ENCODE measurements at places on chromosomes 16 and 17.

GRCh38 chr16:48014349-48015135 is 141.3 kb downstream of the ABCC12 start:
- peak; percentile 72 for DNase-seq

DNA sequence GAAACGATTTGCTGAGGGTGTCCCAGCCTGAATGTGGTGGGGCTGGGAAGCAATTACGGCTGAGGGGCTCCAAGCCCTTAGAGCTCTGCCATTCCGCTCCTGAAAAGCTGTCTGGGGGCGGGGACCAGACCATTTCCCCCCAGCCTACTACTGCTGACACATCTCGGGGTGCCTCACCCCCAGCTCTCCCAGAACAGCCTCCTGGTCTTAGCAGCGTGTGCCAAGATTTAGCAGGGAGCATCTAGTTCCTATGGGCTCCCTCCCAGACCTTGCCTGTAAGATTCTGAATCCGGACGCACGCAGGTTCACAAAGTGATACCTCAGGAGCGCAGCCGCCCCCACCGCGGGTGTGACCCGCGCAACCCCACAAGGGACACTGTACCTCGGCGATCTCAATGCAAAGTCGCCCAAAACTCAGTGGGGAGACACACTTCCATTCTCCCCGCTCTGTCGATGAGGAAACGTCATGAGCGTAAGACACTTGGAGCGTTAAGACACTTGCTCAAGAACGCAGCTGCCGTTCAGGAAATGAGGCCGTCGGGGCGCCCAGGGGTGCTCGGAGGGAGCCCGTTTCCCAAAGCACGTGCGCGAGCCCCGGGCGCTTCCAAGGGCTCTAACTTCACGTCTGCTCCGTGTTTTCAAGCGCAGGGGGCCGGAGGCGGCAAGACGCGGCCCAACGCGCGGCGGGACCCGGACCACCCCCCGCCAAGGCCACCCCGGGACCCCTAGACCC is 629 bp downstream of the GEMIN4 start:
- DNase-seq: peak; percentile 34

DNA sequence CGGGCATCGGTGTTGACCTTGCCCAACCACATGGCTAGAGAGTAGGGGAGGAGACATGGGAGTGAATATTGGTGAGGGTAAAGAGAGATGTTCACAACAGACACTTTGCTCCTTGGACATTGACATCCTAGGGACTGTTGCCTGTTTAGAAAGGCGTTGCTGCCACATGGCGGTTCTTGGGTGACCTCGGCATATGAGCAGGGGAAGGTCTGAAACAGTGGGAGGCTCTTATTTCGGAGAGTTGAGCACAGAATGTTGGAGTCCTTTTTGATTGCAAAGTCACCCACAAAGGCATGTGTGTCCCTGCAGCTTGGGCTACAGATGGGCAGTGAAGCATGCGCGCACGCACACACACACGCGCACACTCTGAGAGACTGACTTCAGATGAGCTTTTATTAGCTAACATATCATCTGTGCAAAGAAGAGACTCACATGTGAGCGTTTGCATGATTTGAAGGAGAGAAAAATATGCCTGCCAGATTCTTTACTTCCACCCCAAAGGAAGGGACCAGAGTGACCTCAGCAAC is 104.4 kb downstream of the SHISA9 start:
- no peak for DNase-seq

DNA sequence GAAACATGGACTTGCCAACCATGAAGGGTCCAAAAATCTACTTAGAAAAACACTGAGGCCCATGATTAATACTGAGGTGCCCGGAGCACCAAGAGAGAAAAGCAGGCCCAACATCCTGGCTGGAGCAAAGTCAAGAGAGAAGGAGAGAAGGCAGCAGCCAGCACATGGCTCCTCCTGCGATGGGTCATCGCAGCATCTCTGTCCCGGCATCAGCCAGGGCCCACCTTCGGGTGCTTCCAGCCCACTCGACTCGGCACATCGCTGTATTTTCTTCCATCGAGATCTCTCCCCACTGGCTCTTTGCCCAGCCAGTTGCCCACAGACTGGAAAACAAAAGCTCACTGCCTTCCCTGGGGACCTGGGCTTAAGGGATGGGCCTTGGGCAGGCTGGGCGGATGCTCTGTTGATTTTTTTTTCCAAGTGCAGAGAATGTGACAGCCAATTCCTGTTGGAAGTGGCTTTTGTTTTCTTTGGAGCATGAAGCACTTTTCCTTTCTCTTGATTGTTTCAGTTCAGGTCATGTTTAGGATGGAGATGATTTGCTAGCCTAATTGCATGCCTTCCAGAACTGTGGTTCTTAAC is 58.1 kb downstream of the CYB5B start:
- DNase-seq: peak; percentile 79

- DNase-seq: no peak
Observed at GRCh38 chr16:62712566-62712965, 676.3 kb upstream of the CDH8 start.

GRCh38 chr17:12415031-12415430 is 250.7 kb upstream of the MYOCD start:
- peak; percentile 80 for DNase-seq

DNA sequence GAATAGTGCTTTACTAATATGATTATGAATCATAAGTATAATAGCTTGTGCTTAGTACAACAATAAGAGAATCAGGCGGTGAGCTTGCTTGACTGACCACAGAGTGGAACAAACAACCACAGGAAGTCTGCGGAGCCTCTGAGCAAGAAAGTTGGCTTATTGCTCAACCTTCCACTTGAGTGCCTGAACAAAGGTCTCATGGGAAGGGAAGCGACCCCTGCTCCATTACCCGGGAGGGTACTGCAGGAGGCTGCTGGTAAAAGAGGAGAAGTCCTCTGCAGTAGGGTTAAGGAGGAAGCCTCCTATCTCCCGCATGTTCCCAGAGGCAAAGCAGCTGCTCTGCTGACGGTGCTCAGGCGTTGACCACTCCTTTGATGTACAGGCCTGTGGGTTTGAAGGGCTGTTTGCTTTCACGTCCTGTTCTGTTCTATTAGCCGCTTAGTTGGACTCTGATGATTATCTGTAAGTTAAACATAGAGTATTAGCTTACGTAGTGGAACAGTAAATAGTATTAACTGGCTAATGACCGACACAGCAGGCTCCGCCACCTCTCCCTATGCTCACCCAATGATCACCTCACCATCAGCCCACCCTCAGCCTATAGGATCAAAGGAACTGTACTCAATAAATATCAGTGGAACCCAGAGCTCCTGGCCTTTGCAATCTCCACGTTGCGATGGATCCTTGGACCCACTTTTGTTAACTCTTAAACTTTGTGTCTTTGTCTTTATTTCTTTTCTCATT is 17.5 kb downstream of the ALOX15B start:
- peak; percentile 67 for DNase-seq

GRCh38 chr17:64938925-64939474 is 19.7 kb upstream of the LRRC37A3 start:
- no peak for DNase-seq

- no peak for DNase-seq
Observed at GRCh38 chr16:81638286-81638945, 140.7 kb upstream of the PLCG2 start.

- peak; percentile 54 for DNase-seq
Observed at GRCh38 chr16:86661706-86662105, 83.4 kb downstream of the FOXL1 start.

DNA sequence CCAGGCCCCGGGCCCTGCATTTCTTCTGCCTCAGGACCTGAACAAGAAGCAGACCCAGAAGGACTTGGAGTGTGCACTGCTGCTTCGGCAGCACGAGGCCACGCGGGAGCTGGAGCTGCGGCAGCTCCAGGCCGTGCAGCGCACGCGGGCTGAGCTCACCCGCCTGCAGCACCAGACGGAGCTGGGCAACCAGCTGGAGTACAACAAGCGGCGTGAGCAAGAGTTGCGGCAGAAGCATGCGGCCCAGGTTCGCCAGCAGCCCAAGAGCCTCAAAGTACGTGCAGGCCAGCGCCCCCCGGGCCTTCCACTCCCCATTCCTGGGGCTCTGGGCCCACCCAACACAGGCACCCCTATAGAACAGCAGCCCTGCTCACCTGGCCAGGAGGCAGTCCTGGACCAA is 9.2 kb downstream of the HIRIP3 start:
- DNase-seq: no peak

DNA sequence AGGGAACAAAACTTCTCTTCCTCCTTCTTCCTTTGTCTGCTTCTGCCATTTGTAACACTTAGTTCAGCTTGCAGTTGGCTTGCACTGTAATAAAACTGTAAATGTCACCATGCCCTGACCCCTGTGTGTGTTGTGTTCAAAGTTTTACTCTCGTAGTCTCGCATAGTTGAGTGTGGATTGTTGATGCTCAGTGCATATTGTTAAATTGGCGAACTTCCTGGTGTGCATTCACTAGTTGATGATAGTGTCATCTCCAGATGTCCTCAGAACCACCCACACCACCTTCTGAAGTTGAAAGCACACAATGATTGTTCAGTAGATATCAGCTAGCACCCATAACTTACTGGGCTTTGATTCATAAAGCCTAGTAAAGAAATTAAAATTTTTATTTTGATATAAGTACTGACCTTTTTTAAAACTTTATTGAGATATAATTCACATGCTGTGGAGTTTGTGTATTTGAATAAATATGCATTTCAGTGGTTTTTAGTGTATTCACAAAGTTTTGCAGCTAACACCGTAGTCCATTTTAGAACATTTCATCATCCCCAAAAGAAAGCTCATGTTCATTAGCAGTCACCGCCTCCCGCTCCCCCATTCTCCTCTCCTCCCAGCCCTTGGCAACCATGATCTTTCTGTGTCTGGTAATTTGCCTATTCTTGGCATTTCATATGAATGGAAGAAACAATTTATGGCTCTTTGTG is 25.0 kb downstream of the USP10 start:
- no peak for DNase-seq

DNA sequence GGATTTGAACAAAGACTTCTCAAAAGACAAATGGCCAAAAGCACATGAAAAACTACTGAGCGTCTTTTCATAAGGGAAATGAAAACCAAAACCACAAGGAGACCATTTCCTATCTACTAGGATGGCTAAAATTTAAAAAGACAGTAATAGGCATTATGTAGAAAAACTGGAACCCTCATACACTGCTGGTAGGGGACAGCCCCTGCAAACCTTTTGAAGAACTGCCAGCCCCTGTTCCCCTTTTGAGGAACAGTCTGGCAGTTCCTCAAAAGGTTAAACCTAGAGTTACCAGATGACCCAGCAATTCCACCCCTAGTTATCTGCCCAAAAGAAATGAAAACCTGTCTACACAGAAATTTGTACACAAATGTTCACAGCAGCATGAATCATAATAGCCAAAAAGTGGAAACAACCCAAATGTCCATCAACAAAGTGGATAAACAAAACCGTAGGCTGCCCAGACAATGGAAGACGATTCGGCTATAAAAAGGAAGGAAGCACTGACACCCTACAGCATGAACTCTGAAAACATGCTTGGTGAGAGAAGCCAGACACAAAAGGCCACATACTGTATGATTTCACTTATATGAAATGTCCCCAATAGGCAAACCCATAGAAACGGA is 22.9 kb downstream of the CDIP1 start:
- no peak for DNase-seq

Data from astrocyte of the spinal cord (primary cell).